ENCODE measurements at places on chromosomes 3 and 15. TPM values are rescaled to one million over a fixed set of nuclear protein-coding genes. Genes with fewer than 3 reads are reported as not detected.
A peak's percentile ranks its signal among the peaks of the same experiment; 100 is the strongest.

- H3K4me3 ChIP-seq: peak overlapping the region; percentile 92
- no peaks in the 10 kb centered on the region for H3K27me3 ChIP-seq
- peak overlapping the region; percentile 100 for H3K27ac ChIP-seq
- H3K36me3 ChIP-seq: peaks cover 2% of the 10 kb centered on the region
- peak; percentile 41 for DNase-seq
Observed at GRCh38 chr3:156675830-156676767, 1.7 kb downstream of the TIPARP start.

GRCh38 chr15:66240240-66240794, 13.2 kb downstream of the MEGF11 start:
- H3K36me3 ChIP-seq: no peaks in the 10 kb centered on the region
- H3K4me3 ChIP-seq: no peak overlapping the region
- H3K27me3 ChIP-seq: peaks cover 9% of the 10 kb centered on the region
- no peaks in the 10 kb centered on the region for H3K4me1 ChIP-seq

DNA sequence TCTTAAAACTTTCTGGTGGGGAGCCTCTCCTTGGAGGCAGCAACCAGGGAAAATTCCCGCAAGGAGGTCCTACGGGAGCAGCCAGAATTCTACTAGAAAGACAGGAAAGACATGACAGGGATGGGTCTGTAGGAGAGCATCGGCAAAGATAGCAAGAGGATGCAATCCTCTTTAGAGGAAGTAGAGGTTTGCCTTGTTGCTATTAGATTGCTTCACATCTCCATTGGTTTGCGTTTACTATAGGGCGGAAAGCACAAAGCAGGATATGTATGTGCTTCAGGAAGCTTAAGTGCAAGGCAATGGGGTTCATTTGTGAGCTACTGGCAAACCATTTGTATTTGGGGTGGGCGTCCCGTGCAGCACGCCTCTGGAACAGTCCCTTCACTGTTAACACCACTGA, 193.0 kb downstream of the RORA start:
- peaks cover 54% of the 10 kb centered on the region for H3K4me1 ChIP-seq
- DNase-seq: no peak
- H3K4me3 ChIP-seq: no peak overlapping the region

DNA sequence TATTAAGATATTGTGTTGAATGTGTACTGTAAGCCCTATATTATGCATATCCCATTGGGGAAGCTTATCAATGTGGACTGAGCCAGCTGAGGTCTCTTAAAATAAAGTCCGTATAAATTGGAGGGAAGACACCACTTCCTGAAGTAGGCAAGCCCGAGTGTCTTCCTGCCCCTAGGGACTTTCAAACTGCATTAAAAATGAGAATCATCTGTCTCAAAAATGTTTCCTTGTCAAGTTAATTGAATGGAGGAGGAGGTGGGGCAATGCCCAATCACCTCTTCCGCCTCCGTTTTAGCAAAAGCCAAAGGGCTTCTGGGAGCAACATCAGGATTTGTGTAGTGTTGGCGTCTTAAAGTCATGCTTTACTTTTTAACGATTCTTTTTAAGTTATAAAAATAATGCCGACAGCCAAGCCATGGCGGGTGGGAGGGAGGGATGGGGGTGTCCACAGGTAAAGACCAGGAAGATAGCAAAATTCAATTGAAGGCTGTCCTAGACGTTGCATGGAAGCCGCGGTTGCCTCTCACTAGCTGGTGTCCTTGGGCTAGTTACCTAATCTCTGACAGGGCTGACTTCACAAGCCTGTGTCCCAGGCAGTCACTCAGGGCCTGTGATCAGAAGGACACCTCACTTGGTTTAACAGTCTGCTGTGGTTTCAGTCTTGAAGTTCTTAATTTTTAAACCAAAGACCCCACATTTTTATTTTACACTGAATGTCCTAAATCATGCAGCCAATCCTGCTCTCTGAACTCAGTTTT, 524.9 kb upstream of the PROK2 start:
- no peaks in the 10 kb centered on the region for H3K27me3 ChIP-seq
- no peak for DNase-seq
- no peak overlapping the region for H3K27ac ChIP-seq
- H3K4me1 ChIP-seq: no peaks in the 10 kb centered on the region

Gene DVL3
- 53.2 TPM for total RNA-seq
